ENCODE measurements at places on chromosomes 3 and 15.

GRCh38 chr3:64856106-64856505, 168.3 kb upstream of the ADAMTS9 start:
- DNase-seq, result no peak

GRCh38 chr3:184320104-184320445, 5.7 kb downstream of the EIF4G1 start:
- DNase-seq, result no peak

DNA sequence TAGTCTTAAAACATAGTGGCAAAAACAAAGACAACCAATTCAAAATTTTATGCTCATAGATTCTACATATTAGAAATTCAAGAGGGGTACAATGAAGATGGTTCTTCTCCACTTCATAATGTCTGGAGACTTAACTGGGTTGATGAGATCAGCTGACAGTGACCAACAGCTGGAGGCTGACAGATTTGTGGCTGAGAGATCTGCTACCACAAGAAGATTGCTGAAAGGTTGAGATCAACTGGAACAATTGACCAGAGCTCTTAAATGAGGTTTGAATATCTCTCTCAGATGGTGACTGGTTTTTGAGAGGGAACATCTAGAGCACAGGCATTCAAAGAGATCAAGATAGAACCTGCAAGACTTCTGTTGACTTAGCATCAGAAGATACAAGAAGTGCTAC, 254.1 kb upstream of the ARPP21 start:
- DNase-seq, result no peak

- no peak for DNase-seq
Observed at GRCh38 chr15:77904436-77904821, 173.1 kb downstream of the TBC1D2B start.

- DNase-seq, result no peak
Observed at GRCh38 chr3:75906555-75907112, 121.3 kb upstream of the ZNF717 start.

Measured in stimulated activated CD8-positive, alpha-beta memory T cell treated with anti-CD3 and anti-CD28 coated beads, Interleukin-7, amount 100 ng/mL, for 1 hour (primary cell).